B cell (primary cell): ENCODE measurements at places on chromosomes 2 and 18. TPM values are rescaled to one million over a fixed set of nuclear protein-coding genes. Genes with fewer than 3 reads are reported as not detected.

The LIPG gene
- not detected in 2 replicates for total RNA-seq

The UGT1A4 gene
- total RNA-seq, result not detected in 2 replicates

The PLEKHH2 gene
- total RNA-seq, result 0.17 and 0.58 TPM in 2 replicates

The NDUFV2 gene
- 135 and 137 TPM in 2 replicates for total RNA-seq

The PRKRA gene
- total RNA-seq, result 66.0 and 71.9 TPM in 2 replicates

The FMNL2 gene
- total RNA-seq, result 8.4 and 8.8 TPM in 2 replicates

The PSMA8 gene
- 0.91 and 1.0 TPM in 2 replicates for total RNA-seq

The IL18R1 gene
- total RNA-seq, result 1.1 and 2.4 TPM in 2 replicates

The C2orf49 gene
- total RNA-seq, result 29.3 and 32.1 TPM in 2 replicates

The CBLN2 gene
- total RNA-seq, result not detected in 2 replicates
